A549 treated with Mapracorat at 1 μM for 4 hours (cell line): ENCODE measurements at places on chromosomes 11 and 22. TPM values are rescaled to one million over a fixed set of nuclear protein-coding genes. Genes with fewer than 3 reads are reported as not detected.

FGF19 gene
- 0.05 to 0.12 TPM (median 0.08 TPM) in 4 of 5 replicates, not detected in the other for total RNA-seq

WBP2NL gene
- total RNA-seq: 0.15 to 0.22 TPM in 2 of 5 replicates, not detected in the others

LMO2 gene
- total RNA-seq: 0.36 to 1.1 TPM (median 0.72 TPM) in 5 replicates

ANAPC15 gene
- 83.8 to 91.6 TPM (median 89.3 TPM) in 5 replicates for total RNA-seq

TEX12 gene
- not detected in 5 replicates for total RNA-seq

PRR33 gene
- total RNA-seq: not detected in 5 replicates

KCNK4 gene
- not detected in 5 replicates for total RNA-seq

MOGAT2 gene
- not detected in 5 replicates for total RNA-seq

NXPE1 gene
- not detected in 5 replicates for total RNA-seq

RIC8A gene
- 117 to 140 TPM (median 122 TPM) in 5 replicates for total RNA-seq

RASGRP2 gene
- total RNA-seq: 1.2 to 1.9 TPM (median 1.4 TPM) in 5 replicates

PTS gene
- 26.7 to 36.9 TPM (median 31.5 TPM) in 5 replicates for total RNA-seq

SCT gene
- not detected in 5 replicates for total RNA-seq

MMP12 gene
- 0.07 to 0.11 TPM (median 0.10 TPM) in 4 of 5 replicates, not detected in the other for total RNA-seq

EEF1G gene
- 1,940 to 2,067 TPM (median 1,987 TPM) in 5 replicates for total RNA-seq

FAM83F gene
- total RNA-seq: not detected in 5 replicates

RASD2 gene
- 0.63 to 0.78 TPM (median 0.67 TPM) in 5 replicates for total RNA-seq

MMP27 gene
- total RNA-seq: not detected in 5 replicates

CTTN gene
- 206 to 217 TPM (median 215 TPM) in 5 replicates for total RNA-seq

NRGN gene
- 6.4 to 10.9 TPM (median 9.7 TPM) in 5 replicates for total RNA-seq

ARSA gene
- total RNA-seq: 17.8 to 24.1 TPM (median 22.4 TPM) in 5 replicates

XNDC1N gene
- 2.2 to 4.3 TPM (median 3.4 TPM) in 5 replicates for total RNA-seq

SLC25A45 gene
- total RNA-seq: 10.3 to 15.7 TPM (median 13.4 TPM) in 5 replicates

XKR3 gene
- not detected in 5 replicates for total RNA-seq

HEPN1 gene
- total RNA-seq: not detected in 5 replicates

TYR gene
- total RNA-seq: not detected in 5 replicates

LYVE1 gene
- total RNA-seq: 0.20 to 0.77 TPM (median 0.48 TPM) in 5 replicates

SHANK3 gene
- total RNA-seq: 2.7 to 5.5 TPM (median 4.5 TPM) in 5 replicates

KIF18A gene
- total RNA-seq: 12.9 to 15.5 TPM (median 15.0 TPM) in 5 replicates

PAX6 gene
- total RNA-seq: 0.55 to 1.6 TPM (median 0.69 TPM) in 5 replicates

VSIG2 gene
- total RNA-seq: not detected in 5 replicates

B4GALNT4 gene
- total RNA-seq: 11.8 to 23.3 TPM (median 18.8 TPM) in 5 replicates

SEZ6L gene
- not detected in 5 replicates for total RNA-seq

ST14 gene
- total RNA-seq: 0.04 to 0.25 TPM (median 0.10 TPM) in 4 of 5 replicates, not detected in the other

APOL6 gene
- total RNA-seq: 1.3 to 1.6 TPM (median 1.4 TPM) in 5 replicates
